GDM1 (cell line): ENCODE measurements at places on chromosomes 2 and 18.

GRCh38 chr18:77131652-77132368 is 773 bp downstream of the MBP start:
- DNase-seq, result peak; percentile 46

- no peak for DNase-seq
Observed at GRCh38 chr2:121220995-121221394, 64.0 kb downstream of the TFCP2L1 start.

- DNase-seq, result no peak
Observed at GRCh38 chr2:114128725-114129124, 238.8 kb downstream of the ACTR3 start.

DNA sequence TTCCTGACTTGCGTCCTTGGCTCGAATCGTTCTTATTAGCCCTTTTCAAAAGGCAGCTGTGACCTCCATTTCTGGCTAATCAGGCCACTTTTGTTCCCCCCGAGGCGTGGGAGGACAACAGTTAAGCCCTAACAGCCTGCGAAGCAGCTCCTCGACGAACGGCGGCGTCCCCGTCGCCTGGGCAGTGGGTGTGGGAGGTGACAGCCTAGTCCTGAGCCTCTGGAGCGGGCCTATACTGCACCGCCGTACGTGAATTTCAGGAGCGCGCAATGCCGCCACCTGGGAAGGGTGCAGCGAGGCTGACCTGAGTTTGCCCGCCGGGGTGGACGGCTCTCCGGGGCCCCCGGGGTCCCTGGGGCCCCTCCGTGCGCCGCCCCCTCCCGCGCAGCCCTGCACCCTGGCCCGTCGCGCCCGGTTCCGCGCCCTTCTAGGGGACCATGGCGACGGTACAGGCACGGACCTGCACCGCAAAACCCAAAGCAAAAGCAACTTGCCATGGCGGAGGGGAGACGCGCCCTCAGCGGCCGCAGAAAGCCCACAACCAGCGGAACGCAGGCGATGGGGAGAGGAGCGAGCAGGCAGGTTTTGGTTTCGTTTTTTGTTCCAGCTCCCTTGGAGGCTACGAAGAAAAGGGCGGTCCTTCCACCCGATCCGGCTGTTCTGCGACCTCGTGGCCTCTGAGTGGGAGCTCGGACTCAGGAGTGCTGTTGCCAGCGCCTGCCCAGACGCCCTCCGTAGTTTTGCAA is at the start of gene RBM43:
Gene RBM43 (minus strand): TSS at position 633 of the 746 bp plus-strand sequence. CDS start 136 bp downstream, at position 497.
- DNase-seq, result peak; percentile 88

GRCh38 chr2:98419977-98420725 is 24.5 kb upstream of the INPP4A start:
- no peak for DNase-seq

- no peak for DNase-seq
Observed at GRCh38 chr2:114810092-114810491, 367.7 kb downstream of the DPP10 start.

GRCh38 chr18:63043516-63043915 is 276.1 kb downstream of the BCL2 start:
- DNase-seq, result no peak

GRCh38 chr2:175805442-175806124 is 196.5 kb downstream of the LNPK start:
- DNase-seq, result no peak

GRCh38 chr2:60888853-60889252 is 7.5 kb downstream of the REL start:
- DNase-seq, result no peak

GRCh38 chr18:63708650-63709049 is 5.9 kb downstream of the SERPINB11 start:
- DNase-seq, result no peak

- DNase-seq, result no peak
Observed at GRCh38 chr2:375270-375955, 87.5 kb upstream of the ALKAL2 start.

DNA sequence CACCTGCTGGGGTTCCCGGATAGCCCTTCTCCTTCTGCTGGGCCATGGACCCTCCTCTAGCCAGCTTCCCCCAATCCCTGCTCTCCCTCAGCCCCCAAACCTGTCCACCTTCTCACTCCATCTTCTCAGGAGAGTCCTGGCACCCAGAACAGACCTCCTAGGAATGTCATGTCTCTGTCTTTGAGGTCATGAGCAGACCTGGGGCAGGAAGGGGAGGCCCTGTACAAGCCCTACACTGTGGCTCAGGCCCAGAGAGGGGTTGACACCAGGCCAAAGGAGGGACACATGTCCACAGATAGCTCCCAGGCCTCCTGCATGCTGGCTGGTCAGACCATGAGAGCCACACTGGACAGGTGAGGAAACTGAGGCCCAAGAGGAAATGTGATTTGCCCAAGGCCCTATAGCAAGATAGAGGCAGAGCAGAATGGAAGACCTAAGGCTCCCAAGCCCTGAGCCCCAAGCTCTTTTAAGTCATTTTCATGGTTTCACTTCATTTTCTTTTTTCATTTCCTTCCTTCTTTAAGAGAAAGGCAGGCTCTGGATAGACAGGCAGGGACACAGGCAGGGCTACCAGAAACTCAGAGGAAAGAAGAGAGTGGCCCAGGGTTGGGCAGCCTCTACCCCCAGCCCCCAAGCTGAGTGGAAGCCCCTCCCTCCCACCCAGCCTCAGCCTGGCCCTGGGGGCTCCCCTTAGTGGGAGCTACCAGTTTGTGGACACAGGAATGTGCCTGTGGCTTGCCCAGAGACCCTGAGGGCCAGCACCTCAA is 159.7 kb downstream of the SMAD7 start:
- DNase-seq, result no peak

DNA sequence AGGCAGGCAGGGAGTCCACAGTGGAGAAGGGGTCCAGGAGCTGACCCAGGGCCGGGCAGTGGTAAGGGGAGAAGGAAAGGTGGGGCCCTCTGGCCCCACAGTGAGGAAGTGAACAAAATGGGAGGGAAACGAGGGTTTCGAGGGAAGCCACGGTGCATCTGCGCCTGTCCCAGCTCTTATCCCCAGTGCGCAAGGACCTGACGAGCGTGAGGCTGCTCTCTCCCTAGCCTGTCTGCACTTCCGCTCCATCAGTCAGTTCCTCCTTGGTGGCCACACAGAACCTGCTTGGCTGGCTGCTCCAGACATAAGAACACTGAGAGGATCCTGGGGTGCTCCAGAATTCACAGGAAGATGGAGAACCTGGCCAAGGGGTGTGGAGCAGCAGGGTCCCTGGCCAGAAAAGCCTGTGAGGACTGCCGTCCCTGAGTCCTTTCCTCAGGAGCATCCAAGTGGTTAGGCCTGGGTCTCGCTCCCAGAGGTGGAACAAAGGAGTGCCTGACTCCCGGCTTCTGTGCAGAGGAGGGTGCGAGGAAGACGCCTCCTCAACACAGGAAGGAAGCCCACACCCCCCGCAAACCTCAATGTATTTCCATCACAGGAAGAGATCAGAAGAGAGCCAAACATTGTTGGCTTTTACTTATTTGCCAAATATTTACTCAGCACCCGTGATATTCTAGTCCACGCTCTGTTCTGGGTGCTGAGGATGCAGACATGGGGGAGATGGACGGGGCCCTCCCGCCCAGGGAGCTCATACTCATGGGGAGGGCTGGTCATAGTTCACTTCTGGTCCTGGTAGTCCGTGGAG is 43.7 kb upstream of the SEMA4C start:
- DNase-seq, result peak; percentile 77

DNA sequence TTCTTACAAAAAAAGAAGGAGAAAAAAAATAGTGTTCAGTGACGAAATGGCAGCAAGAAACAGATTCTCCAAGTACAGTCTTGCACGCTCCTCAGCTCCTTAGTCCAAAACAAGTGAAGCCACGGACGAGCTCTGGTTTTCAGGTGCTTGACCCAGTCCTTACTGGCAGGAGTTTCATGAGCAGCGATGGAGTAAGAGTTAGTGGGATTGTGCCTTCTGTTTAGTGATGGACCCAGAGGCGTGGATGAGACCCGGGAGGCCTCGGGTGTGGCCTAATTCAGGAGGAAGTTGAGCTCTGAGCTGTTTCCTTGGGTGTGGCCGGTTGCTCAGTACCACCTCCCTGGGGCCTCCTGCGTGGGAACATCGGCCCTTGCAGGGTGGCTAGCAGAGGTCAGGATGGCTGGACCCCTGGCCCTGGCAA is 52.0 kb downstream of the KIF5C start:
- no peak for DNase-seq

DNA sequence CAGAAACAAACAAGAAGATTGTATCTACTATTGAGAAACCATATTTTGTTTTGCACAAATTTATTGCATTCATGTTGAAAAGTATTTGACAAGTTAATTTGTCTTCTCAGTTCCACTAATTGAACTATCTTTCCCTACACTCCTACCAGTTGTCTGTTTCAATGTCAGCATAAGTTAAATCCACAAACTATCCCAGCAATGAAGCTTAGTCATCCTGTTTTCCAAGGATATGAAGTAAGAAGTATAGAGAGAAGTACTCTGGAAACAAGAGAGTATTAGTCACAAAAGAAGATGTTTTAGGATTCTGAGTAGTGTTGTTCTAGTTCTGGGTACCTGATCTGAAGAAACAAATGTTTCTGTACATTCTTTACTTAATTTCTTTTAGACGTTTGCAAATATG is 261.6 kb upstream of the ZNF804A start:
- no peak for DNase-seq

DNA sequence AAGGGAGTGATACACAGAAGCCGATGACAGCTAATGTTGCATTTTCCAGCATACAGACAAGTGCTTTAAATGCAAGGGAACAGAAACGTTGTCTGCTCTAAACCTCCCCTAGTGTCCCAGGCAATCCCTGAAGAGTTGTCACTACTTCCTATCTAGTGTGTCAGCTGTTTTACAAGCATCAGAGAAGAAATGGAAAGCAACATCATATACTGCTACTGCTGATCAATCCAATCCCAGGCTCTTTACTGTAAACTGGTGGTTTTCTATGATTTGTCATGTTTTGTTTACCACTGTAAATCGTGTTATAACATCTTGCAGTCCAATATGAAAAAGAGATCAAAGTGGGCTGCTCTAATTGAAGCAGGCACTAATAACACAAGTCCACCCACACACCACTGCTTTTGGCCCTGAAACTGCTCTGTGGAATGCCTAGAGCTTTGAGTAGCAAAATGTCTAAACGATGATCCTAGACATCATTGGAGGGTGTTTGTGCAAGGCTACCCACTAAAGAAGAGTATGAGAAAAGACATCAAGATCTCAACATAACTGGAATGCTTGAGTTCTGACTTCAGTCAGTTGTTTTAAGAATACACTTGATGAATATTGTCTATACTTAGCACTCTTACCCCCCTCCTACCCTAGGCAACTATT is 18.1 kb upstream of the ROCK1 start:
- DNase-seq, result no peak

GRCh38 chr2:20303966-20304365 is 46.7 kb downstream of the PUM2 start:
- no peak for DNase-seq

GRCh38 chr2:75559680-75560021 is 1.1 kb downstream of the EVA1A start:
- no peak for DNase-seq

GRCh38 chr2:240992572-240993291 is 5.7 kb upstream of the SNED1 start:
- no peak for DNase-seq

DNA sequence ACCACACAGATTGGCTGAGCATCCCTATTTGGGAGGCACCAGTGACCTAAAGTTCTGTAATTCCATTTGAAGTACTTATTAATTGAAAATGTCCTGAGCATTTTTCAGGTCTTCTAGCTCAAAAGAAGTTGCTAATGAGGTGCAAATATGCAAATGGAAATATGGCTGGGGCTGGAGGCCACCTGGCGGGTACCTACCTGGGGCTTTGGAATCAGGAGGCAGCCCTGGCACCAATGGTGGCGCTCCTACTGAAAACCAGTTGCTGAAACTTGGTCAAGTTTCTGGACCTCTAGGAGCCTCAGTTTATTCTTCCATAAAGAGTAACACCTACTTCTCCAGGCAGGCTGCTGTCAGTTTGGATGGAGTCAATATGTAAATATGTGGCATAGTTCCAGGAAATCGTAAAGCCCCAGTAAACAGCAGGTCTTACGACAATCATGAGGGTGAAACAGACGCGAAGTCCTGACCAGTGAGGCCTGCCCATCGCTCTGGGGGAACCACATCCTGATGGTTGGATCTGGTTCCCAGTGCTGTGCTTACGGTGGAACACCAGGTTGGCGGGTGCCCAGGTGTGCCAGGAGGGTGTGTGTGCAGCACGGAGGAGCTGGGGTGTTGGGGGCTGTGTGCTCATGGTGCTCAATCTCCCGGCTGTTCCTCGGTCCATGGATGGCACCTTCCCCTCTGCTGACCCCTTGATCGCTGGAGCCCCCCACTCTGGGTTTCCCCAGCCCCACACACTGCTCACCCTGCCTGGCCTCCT is 186.1 kb downstream of the TWIST2 start:
- DNase-seq, result no peak

GRCh38 chr2:223560749-223561435 is 41.3 kb downstream of the SCG2 start:
- no peak for DNase-seq

DNA sequence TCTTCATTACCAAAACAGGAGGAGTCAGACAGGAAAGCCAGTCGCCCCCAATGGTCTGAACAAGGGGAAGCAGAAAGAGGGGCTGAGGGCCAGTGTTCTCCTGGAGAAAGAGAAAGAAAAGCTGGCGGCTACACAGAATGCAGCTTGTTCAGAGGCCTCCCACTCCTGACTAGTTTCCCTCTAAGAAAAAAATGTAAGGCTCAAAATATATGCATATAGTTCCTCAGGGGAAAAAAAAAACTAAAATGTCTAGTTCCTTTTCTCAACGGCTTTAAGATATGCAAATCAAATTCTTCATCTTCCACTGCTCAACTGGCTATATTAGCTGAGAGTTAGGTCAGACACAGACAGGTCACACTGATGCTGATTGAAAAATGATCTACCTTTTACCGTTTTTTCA is 18.6 kb downstream of the MBOAT2 start:
- peak; percentile 34 for DNase-seq
